Frontal cortex (tissue), 4 donors: ENCODE measurements at places on chromosomes 13 and 19.

DNA sequence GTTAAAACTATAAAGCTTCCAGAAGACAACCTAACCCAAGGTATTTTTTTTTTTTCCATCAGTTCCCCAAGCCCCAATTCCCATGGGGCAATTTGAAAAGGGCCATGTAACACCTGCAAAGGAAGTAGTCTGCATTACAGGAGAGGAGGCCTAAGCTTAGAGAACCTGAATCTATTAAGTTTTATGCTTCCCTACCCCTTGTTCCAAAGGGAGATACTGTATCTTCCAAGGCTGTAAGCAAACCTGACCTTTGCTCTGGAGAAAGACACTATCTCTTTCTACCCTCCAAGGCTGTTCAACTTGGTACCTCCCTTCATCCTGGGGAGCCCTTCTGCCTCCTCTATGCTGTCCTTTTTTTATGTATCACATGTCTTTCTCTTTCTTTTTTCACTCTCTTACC lies 15.0 kb downstream of the KATNAL1 start:
- DNase-seq: no peak

- peak; percentile 65 for DNase-seq
These were observed 38.0 kb upstream of the ZNF573 start for GRCh38 chr19:37817180-37817981.

DNA sequence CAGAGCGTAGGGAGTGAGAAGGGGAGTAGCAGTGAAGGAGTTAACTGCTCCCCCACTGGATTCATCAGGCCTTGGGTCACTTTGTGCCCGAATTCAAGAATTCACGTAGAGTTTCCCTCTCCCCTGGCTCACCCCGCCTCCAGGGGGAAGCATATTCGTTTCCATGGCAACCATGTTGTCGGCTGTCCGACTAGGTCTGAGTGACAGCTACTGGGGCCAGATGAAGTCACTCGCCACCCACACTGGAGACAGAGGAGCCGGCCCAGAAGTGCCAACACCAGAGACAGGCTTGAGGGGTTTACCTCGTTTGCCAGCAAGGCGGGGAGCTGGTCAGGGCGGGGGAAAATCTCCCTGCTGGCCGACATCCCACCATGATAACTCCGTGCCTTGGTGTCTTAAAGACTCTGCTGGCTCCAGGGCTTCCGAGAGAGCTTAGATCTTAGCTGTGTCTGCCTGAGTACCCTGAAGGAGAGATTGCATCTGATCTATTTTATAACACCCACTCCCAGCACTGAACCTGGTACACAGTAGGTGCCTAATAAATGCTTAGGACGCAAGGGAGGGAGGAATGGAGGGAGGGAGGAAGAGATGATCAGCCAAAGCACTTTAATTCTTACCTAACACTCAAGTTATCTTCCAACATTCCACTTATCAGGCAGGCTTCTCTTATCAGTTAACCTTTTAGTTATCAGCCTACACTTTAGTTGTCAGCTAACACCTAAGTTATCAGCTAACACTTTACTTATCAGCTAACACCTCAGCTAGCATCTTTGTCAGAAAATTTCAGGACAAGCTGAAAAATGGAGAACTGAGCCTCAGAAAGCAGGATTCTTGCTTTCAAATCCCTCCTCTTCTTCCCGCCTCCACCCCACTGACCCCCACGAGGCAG lies 57.2 kb upstream of the ZNRF4 start:
- DNase-seq: no peak

DNA sequence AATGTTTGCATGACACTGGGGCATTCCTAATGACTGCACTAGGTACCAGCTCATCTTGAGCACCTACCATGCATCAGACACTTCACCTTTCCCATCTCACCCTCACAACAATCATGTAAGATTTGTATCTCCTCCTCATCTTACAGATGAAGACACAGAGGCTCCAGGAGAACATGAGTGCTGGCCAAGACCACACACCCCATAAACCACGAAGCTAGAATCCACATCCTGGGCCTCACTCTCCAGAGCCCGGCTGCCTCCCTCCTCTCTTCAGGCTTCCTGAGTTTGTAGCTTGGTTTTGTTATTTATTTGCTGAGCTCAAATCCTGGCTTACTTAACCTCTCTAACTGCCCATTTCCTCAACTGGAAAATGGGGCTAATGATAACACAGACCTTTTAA lies 25.9 kb downstream of the FAM216B start:
- no peak for DNase-seq

DNA sequence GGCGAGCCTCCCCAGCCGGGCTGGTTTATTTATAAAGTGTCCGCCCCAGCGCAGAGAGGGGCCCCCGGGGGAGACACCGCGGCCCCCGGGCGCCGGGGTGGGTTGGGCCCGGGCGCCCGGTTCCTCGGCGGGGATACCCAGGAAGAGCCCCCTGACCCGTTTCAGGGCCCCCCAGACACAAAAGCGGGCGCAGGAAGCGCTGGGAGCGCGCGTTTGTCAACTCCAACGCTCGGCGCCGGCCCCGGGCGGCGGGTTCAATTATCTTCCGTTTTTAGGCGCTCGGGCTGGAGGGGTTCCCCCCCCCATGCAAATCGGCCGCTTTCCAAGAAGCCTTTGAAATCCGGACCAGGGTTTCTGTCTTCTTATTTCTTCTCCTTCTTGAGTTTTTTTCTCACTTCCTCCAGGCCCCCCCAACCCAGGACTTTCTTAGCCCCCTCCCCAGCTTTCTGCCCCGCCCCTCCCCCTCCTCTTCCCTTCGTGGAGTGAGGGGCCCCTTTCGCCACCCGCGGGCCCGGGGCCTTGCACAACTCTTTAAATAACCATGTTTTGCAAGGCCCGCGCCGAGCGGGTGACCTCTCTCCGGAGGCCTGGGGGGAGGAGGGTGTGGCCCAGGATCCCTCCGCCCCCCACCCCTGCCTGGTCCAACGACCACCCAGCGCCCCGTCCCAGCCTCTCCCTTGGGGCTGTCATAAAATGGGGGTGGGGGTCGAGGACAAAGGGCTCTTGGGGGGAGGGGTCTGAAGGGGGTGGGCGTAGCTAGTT lies 935 bp downstream of the ARID3A start:
- DNase-seq: no peak

- DNase-seq: no peak
These were observed 26.8 kb upstream of the CEACAM21 start for GRCh38 chr19:41548954-41549688.

GRCh38 chr13:95113601-95114000 lies 187.7 kb downstream of the ABCC4 start:
- DNase-seq: no peak

GRCh38 chr13:47459512-47459911 lies 541.6 kb downstream of the SUCLA2 start:
- no peak for DNase-seq

DNA sequence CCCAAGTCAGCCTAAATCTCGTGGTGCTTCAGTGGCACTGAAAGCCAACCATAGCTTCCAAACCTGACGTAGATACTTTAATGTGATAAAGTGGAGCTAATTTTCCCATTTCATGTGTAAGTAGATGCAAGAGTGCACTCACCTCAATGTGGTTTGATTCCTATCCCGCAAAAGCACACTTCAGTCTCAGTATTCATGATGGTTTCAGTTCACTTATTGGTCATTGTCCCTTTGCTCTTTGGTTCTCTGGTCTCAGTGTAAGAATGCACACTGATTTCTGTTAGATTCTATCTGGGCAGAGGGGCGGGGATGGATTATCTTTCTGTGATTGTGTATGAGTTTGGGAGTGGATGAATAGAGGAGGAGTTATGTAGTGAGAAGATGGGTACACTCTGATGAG lies 340.6 kb downstream of the KCNRG start:
- DNase-seq: no peak
